DMS53 (cell line): ENCODE measurements at places on chromosomes 3 and 15.

- DNase-seq, result peak; percentile 23
Measured at GRCh38 chr15:81024265-81024872, 23.6 kb downstream of the TLNRD1 start.

DNA sequence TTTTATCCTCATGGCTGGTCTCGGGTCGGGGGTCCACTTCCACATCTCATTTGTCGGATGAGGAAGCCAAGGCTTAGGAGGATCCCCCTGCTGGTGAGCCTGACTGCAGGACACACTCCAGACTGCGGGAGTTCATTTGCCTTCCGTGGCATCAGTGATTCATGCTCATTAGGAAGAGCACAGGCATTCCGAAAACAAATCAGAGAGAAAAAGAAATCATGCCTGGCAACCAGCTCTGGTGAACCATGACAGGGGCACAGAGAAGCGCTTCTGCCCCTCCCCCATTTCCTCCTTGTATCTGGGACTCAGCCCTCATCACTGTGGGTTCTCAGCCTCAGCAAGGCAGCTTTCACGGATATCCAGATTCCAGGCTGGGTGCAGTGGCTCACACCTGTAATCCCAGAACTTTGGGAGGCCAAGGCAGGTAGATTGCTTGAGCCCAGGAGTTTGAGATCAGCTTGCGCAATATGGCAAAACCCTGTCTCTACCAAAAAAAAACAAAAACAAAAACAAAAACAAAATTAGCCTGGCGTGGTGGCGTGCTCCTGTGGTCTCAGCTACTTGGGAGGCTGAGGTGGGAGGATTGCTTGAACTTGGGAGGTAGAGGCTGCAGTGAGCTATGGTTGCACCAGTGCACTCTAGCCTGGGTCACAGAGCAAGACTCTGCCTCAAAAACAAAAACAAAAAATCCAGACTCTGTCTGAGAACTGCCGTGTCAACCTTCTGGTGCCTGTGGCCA, 28.4 kb downstream of the IRAK2 start:
- DNase-seq, result peak; percentile 64

DNA sequence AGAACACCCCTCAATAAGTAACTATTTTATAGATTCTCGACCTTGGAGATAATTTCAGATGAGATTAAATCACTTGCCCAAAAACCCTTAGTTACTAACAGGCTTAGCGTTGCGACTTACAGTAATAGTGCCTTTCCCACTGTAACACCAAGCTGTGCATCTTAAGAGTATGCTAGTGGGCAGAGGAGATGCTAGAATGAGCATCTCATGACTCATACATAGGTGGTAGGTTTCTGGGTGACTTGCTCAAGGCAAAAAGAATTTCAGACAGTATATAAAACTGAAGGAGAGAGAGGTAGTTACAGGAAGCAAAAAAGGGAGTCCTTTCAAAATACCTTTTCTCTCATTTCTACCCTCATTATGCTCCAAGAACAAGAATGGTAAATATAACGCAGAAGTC, 3.9 kb downstream of the KATNBL1 start:
- no peak for DNase-seq

- no peak for DNase-seq
Measured at GRCh38 chr3:78140866-78141265, 1101.0 kb downstream of the ROBO2 start.

DNA sequence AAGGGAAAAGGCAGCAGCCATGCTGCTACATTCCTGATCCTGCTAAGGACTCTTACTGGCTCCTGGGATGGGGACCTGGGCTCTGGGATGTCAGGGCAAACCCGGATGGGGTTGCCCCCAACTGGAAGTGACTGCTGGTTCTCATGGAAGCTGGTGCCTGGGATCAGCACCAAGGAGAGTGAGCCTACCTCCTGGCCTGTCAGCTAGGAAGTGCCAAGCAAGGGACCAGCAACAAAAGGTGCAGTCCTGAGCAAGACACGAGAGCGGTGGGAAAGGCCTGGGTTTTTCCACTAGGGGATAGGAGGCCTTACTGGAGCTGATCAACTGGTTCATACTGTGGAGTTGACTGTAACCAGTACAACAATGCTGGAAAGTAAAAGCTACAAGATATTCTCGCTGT, 47.9 kb upstream of the SYNM start:
- DNase-seq, result no peak

DNA sequence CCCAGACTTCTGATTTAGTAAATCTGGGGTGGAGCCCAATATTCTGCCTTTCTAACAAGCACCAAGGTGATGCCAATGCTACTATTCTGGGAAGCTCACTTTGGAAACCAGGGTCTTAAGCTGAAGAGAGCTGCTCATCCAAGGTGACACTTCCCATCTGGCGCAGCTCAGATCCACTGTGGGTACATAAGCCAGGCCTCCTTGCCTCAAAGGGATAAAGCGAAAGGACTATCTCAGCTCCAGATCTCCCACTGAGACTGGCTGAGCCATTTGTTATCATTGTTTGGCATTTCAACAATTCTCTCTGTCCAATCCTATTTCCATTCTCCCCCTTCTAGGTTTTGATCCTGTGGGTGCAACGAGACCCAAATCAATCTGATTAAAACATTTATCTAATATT, 323.8 kb downstream of the GBE1 start:
- DNase-seq, result no peak

GRCh38 chr3:27385504-27385903, 16.3 kb upstream of the NEK10 start:
- no peak for DNase-seq

- no peak for DNase-seq
Measured at GRCh38 chr15:72154316-72154715, 36.1 kb downstream of the SENP8 start.
